ENCODE measurements at places on chromosomes 5 and 9. TPM values are rescaled to one million over a fixed set of nuclear protein-coding genes. Genes with fewer than 3 reads are reported as not detected.

ECPAS gene
- 70.3 TPM for polyA plus RNA-seq

GNAQ gene
- polyA plus RNA-seq, result 45.2 TPM

CCL28 gene
- 0.29 TPM for polyA plus RNA-seq

IRX4 gene
- polyA plus RNA-seq, result not detected

PCDHB2 gene
- polyA plus RNA-seq, result 0.42 TPM

PCDHGA8 gene
- 0.77 TPM for polyA plus RNA-seq

CSF1R gene
- polyA plus RNA-seq, result 0.29 TPM

OBP2B gene
- not detected for polyA plus RNA-seq

ERAP2 gene
- polyA plus RNA-seq, result 9.2 TPM

HMCN2 gene
- polyA plus RNA-seq, result not detected
